DMS79 treated with DMSO at 0.1 percent for 48 hours (cell line): ENCODE measurements at places on chromosomes 2 and 18.

- DNase-seq = no peak
Measured at GRCh38 chr2:28411166-28411755, 18.6 kb downstream of the FOSL2 start.

DNA sequence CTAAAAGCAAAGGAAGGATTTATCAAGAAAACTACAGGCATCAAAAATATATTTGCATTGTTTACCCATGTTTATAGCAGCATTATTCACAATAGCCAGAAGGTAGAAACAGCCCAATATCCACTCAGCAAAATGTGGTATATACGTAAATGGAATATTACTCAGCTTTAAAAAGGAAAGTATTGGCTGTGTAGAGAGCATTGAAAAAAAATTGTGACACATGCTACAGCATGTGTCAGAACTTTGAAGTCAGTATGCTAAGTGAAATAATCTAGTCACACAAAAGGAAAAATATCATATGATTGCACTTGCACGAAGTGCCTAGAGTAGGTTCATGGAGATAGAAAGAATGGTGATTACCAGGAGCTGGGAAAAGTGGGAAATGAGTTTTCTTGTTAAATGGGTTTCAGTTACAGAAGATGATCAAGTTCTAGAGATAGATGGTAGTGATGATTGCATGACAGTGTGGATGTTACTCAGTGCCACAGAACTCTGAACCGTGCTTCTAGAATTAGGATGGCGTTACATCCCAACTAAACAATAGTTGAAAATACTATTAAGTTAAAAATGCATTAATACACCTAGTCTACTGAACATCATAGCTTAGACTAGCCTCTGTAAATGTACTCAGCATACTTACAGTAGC, 20.1 kb downstream of the ANKRD12 start:
- no peak for DNase-seq

GRCh38 chr2:240451791-240452461, 16.5 kb downstream of the GPC1 start:
- DNase-seq = no peak

DNA sequence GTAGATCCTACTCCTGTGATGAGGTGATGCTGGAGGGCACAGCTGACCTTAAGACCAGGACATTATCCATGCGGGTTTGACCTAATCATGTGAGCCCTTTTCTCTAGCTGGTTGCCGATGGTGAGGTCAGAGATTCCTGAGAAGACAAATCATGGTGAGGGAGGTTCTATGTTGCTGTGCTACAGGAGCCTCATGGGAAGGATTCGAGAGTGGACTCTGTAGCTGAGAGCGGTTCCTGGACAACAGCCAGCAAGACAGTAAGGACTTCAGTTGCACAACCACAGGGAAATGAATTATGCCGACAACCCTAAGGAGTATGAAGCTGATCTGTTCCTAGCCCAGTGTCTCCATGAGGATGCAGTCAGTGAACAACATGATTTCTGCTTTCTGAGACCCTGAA, 80.4 kb downstream of the EPB41L3 start:
- DNase-seq = peak; percentile 50

DNA sequence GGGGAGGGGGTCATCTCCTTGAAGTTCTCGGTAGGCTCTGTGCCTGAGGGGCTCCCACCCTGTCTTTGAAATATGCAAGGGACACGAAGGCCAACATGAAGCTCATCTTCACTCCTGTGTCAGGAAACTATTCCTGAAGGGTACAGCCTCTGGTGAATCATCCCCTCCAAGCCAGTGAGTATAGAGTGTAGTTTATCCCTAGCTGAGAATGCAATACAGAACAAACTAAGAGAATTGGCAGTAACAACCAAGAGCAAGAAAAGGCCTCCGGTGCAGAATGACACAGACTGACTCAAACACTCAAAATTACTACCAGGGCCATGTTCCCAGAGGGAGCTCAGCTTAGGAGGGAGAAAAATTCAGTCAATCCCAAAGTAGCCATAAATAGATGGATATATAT, 413.3 kb downstream of the BCL11A start:
- DNase-seq = no peak

DNA sequence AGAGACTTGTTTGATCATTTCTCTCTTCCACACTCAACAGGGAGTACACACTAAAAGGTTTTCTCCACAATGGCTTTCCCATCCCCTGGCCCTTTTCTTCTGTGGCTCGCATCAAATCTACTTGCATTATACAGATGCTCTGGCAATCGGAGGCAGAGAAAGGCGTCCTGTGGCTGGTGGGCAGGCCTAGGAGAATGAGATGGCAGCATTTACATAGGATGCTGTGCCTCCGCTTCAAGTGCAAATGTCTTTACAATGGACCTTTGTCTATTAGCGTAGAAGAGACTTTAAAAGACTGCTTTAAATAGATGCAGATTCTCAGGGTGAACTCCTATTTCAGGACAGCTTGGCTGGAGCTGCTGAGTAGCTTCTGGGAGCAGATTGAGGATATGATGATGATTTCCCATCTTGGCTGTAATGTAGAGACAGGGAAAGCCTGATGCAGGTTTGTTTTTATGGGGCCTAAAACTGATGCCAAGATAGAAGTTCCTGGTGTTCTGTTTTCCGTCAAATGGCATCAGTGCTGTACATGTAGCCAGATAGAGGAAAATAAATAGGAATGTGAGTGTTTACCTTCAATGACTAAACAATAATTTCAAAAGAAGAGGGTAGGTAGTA, 423.4 kb downstream of the RND3 start:
- no peak for DNase-seq

DNA sequence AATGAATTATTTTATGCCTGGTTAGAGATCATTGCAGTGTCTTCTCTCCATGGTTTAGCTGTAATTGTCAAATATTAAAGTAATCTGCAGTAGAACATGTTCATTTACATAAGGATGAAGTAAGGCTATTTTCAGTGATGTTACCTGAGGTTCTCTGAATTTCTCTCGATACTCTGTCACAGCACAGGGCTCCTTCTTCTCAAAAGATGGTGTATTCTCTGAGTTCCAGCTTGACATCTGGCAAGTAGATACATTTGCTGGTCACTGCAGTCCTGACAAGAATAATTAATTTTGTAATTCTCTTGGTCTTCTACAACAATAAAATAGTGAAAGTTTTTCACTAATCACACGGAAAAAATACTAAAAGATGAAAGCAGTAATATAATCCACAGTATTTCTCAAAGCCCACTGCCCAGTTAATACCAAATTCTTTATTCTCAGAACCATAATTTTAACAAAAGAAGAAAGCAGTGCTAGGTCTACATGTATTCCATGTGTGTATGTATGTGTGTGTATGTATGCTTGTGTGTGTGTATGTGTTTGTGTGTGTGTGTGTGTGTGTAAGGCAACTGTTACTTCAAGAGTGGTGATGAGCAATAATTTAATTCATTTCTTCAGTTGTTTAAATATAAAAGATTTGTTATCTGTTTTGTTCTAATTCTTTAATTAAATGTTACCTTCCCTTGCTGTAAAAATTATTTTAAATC, 1165.5 kb upstream of the SLC39A10 start:
- no peak for DNase-seq

- DNase-seq = no peak
Measured at GRCh38 chr2:37324536-37324785, 172 bp downstream of the PRKD3 start.

DNA sequence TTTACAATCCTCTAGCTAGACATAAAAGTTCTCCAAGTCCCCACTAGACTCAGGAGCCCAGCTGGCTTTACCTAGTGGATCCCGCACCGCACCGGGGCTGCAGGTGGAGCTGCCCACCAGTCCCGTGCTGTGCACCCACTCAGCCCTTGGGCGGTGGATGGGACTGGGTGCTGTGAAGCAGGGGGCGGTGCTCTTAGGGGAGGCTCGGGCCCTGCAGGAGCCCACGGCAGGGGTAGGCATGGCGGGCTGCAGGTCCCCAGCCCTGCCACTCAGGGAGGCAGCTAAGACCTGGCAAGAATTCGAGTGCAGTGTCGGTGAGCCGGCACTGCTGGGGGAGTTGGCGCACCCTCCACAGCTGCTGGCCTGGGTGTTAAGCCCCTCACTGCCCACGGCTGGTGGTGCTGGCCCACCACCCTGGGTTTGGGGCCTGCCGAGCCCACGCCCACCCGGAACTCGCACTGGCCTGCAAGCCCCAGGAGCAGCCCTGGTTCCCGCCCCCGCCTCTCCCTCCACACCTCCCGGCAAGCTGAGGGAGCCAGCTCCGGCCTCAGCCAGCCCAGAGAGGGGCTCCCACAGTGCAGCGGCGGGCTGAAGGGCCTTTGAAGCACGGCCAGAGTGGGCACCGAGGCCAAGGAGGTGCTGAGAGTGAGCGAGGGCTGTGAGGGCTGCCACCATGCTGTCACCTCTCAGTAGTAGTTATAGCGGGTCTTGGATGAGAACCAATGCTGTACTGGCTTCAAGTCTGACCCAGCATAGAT, 255.2 kb downstream of the CDH7 start:
- no peak for DNase-seq

DNA sequence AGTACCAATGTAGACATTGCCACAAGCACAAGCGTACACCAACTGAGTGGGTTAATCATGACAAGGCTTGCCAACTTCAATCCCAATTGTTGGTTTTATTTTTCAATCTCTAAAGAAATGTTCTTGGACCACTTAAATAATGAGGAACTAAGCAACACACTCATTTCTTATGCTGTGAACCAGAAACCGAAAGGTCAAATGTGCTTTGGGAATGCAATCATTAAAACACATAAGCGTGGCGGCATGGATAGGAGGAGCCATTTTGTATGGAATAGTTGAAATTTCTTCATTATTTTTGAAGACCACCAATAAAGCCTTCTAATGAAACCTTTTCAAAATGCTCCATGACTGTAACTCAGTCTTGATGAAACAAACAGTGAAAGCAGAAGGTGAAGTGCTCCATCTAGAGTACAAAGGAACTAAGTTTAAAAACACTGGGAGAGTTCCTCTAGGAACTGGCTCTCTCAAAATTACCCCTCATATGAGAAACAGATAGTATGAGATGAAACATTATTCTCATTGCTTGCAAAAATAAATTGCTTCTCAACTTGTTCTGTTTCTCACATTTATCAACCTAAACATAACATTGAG, 113.2 kb upstream of the CHST9 start:
- no peak for DNase-seq

DNA sequence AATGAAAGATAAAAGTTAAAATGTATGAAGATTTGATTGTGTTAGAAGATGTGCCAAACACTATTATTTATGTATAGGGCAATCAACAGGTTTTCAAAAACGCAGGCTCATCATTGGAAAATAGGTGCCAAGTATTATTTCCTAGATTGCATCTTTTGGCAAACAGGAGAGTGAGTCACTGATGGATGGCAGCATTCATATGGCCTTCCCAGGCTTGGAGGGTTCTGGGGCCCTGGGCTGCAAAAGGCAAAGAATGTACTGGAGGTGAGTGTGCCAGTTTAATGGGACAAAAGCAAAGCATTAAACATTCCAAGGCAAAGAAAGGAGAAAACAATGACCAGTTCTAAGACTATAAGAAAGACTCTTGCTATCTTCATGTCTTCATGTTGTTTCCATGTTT, 379.4 kb downstream of the RIT2 start:
- DNase-seq = no peak

- no peak for DNase-seq
Measured at GRCh38 chr2:48734576-48735303, 20.8 kb downstream of the LHCGR start.

- DNase-seq = no peak
Measured at GRCh38 chr2:235808366-235808765, 314.5 kb downstream of the AGAP1 start.

DNA sequence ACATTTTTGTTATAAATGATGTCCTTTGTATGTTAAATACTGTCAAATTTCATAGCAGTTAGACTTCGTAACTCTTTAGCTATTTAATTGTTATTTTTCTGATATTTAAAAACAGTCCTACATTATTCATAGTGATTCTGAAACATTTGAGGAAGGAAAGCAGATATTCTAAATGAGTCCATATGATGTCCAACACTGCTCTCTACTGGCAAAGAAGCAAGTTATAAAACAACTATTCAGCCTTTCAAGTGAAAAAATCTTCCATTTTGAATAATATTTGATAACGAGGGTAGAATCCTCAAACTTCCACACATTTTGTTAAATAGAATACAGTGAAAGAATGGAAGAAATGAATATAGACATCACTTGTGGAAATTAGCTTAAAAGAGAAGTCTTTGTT, 220.8 kb downstream of the GULP1 start:
- no peak for DNase-seq

- DNase-seq = no peak
Measured at GRCh38 chr2:190202604-190203003, 117.0 kb downstream of the HIBCH start.

- no peak for DNase-seq
Measured at GRCh38 chr2:2572393-2573204, 241.5 kb upstream of the MYT1L start.
